ENCODE measurements at places on chromosomes 6 and 20.

- no peak for DNase-seq
Measured at GRCh38 chr6:16543521-16543920, 217.7 kb downstream of the ATXN1 start.

- no peak for DNase-seq
Measured at GRCh38 chr6:98033617-98034016, 750.6 kb upstream of the MMS22L start.

- no peak for DNase-seq
Measured at GRCh38 chr20:50371878-50372769, 138.1 kb upstream of the PTPN1 start.

DNA sequence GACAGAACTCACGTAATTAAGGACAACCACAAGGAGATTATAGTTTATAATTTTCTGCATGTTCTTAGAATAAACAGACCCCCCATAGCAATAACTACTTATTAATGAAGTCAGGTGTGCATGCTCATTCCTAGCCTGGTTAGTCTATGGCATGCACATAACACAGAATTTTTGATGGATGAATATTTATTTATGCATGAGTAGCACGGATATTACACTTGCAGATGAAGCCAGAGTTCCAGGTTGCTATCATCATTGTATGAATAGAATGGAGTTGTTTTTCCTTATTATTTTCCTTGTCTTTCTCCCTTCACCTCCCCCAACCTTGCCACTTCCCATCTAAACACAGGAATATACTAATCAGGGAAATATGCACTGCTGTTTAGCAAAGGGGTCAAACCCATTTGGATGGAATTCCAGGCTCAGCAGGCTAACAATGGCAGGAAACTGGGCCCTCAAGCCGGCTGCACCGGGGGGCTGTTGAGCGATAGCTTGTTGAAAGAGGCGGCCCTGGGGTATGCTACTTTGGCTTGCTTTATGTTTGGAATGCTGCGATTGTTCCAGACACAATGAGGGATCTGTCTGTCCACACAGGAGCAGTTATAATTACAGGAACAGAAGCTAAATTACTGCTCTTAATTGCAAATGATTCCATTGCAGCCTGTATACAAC, 112.6 kb downstream of the TMEM170B start:
- DNase-seq: no peak

- peak; percentile 26 for DNase-seq
Measured at GRCh38 chr6:73134588-73134987, 90.7 kb downstream of the KHDC1L start.

GRCh38 chr6:29661071-29661470, 4.2 kb downstream of the MOG start:
- no peak for DNase-seq

DNA sequence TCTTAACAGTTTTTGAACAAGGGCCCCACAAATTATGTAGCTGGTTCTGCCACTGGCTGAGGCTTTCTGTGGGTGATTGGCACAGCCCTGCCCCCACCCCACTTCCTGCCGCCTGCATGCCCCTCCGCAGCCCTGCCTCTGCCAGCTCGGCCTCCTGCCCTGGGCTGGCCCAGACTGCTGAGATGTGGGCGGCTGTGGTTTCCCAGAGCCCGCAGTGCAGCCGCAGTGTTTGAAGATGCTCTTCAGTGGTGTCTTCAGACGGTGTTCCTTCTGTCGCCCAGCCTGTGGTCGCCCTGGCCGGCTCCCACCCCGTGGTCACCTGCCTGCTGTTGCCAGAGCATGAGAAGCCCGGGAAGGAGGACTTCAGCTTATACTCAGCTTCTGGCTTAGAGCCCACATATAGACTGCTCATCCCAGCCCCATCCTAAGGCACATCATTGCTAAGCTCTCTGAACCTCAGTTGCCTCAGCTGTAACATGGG, 154.3 kb downstream of the VEGFA start:
- peak; percentile 57 for DNase-seq

GRCh38 chr20:61839912-61840778, 225.5 kb downstream of the TAF4 start:
- DNase-seq: no peak

DNA sequence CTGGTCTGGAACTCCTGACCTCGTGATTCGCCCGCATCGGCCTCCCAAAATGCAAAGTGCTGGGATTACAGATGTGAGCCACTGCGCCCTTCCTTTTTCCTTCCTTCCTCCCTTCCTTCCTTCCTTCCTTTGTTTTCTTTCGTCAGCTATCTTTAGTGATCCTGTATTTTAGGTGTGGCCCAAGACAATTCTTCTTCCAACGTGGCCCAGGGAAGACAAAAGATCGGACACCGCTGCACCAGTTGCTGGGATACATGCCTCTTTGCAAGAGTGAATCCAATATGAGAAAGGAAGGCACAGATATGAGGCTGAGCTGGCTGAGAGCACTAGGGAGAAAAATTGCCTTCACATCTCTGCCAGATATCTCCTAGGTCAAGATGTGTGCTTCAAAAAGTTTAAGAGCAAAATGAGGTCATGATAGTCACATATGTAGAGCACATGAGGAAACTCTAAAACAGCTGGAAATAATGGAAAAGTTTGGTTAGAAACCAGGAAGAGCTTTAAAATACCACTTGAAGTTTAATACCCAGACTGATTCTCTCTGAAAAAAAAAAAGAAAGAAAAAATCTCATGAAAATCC, 41.8 kb downstream of the OR2B2 start:
- no peak for DNase-seq
